ENCODE measurements at places on chromosomes 12 and 14. TPM values are rescaled to one million over a fixed set of nuclear protein-coding genes. Genes with fewer than 3 reads are reported as not detected.

Gene LMO3
- total RNA-seq: 7.1 TPM

DNA sequence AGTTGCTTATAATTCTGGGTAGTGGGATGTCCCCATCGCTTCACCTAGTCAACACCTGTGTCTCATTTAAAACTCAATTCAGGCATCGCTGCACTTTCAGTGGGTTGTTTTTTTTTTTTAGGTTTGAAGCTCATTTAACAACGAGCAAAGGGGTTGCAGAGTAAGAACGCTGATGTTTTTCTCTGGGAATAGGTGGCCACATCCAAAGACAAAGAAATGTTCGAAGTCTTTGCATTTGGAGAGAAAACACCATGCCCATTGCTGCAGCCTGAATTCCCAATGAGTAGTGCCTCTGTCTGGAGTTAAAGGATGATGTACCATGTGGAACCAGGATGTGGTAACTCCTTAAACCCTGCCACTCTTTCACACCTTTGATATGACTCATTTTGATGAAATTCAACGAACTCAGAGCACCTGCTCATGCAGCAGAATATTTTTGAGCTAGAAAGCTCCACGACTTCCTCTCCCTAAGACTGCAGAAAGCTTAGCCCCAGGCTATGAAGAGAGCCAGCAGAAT is 35.1 kb upstream of the BATF start:
- DNase-seq: no peak

DNA sequence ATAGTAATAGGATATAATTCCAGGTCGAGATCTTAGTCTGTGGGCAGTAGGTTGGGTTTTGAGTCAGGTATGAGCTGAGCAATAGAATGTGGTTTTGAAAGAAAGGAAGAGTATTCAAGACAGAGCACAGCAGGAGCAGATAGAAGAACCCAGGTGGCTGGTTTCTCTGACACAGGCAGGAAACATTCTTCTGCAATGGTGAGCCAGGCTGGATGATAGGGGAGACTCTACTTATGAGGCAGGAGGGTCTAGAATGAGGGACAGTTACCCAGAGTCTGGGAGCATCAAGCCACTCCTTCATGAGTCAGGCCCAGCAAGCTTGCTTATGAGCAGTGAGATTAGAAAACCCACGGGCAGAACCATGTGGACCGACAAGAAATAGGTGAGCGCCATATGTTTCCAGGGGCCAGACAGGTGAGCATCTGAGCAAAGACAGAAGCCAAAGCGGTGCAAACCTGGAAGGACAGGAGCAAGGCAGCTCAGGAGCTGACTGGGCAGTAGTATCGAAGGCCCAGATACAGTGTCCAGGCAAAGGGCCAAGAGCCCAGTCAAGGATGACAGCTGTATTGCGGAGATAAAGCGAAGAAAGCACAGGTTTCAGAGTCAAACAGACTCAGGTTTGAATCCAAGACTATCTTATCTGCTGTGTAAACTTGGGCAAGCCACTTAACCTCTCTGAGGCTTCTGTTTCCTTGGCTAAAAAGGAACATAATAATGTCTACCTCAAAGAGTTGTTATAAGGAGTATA is 22.5 kb upstream of the PCNX1 start:
- no peak for DNase-seq

DNA sequence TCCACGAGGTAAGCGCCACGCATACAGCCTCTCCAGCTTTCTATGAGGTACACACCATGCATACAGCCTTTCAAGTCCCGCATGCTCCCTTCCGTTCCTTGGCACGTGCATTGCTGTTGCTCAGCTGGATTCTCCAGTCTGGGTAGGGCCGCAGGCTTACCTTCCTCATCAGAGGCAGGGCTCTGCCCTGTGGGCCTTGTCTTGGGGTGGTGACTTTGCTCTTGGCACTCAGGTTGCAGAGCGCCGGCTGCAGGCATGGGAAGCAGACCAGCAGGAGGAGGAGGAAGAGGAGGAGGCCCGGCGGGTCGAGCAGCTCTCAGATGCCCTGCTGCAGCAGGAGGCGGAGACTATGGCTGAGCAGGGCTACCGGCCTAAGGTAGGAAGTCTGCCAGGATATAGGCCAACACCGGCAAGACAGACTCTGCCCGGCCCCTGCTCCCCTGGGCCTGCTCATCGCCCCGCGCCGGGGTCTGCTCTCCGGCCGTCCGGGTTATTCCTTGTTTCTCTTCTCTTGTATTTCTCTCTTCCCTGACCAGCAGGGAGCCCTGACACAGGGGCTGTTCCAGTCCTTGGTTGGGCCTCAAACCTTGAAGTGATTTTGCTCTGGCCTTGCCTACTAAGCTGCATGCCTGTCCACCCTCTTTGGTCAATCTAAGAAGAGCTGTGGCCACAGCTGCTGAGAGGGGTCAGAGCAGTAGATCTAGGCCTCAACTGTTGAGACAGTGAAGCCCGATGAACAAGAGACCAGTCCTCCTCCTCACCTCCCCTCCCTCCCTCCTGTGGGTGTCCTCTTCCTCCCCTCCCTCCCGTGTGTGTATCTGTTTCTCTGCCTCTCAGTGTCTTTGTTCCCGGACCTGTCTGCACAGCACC is 15.3 kb downstream of the TCHP start:
- DNase-seq: no peak

Gene MYH6
- not detected for total RNA-seq

DNA sequence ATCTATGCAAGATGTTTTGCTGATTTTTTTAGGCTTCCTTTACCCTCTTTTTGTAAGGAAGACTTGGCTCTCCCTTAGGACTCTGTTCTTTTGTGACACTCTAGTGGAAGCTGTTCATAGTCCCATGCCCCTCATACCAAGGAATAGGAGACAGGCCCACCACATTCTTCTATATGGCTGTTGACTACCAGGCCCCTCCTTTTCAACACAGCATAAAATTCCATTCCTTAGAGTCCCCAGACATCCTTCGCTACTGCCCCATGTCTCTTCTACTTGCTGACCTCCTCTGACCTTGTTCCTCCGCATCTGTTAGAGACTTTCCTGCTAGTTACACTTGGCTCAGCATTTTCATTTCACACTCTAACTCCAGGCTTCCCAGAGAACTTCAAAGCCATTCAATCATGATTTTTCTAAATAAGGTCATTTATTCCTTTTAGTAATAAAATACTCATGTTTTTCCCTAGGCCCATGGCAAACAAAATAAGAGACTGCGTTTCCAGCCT is 9.7 kb downstream of the PIK3C2G start:
- DNase-seq: no peak

Gene CFAP73
- total RNA-seq: not detected

DNA sequence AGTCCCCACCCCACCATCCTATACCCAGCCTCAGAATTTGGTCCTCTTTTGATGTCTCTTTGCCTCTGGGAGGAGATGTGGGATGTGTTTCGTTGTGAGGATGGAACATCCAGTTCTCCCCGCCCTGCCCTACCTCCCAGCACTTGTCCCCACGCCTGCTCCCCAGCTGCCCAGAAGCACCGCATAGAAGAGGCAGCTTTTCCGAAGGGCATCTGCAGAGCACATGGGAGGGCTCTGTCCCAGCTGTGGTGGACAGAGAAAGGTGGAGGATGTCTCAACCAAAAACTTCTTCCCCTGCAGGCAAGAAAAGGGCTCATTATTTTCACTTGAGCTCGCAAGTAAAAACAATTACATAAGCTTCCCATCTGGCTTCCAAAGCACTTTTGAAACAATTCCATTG is 302.6 kb downstream of the PCNX1 start:
- DNase-seq: no peak

DNA sequence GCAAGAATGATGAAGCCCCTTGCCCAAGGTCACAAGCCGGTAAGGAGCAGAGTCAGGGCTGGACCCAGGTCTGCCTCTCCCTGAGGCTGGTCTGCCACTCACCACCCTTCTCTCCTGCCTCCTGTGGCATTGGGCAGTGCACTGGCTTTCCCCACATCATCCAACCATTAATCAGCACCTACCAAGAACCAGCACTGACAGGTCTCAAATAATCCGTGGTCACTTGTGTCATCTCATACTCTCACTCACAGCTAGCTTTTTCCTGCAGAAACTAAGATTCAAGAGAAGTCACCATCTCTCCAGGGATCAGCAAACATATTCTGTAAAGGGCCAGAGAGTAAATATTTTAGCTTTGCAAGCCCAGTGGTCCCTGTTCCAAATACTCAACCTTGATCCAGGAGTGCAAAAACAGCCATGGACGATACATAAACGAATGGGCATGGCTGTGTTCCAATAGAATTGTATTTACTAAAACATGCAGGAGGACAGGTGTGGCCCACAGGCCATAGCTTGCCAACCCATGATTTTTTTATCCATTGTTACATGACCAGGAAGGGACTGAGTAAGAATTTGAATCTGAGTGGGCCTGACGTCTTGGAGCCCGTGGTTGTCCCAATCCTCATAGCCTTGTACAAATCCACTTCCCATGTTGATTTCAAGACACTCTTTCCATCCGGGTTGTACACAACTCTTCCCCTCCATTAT is 374.2 kb downstream of the BCL11B start:
- DNase-seq: no peak

Gene CCDC177
- 0.22 TPM for total RNA-seq

Gene MAP1LC3B2
- not detected for total RNA-seq

Gene PRIMA1
- 1.1 TPM for total RNA-seq

DNA sequence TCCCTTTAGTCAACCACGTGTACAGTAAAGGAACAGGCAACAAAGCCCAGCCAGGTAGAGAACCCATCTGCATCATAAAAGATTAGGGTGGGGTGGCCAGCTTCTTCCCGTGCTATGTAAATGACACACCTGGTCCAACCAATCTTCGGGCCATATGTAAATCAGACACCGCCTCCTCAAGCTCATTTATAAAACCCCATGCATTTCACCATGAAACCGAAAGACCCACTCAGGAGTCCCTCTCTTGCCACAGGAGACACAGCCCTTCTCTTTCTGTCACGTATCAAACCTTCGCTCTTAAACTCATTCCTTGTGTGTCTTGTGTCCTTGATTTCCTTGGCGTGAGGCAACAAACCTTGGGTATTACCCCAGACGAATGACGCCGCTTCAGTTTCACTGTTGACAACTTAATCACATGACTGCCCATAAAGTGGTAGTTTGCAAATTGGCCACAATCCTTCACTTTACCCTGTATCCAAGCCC is 59.8 kb upstream of the TBPL2 start:
- no peak for DNase-seq

DNA sequence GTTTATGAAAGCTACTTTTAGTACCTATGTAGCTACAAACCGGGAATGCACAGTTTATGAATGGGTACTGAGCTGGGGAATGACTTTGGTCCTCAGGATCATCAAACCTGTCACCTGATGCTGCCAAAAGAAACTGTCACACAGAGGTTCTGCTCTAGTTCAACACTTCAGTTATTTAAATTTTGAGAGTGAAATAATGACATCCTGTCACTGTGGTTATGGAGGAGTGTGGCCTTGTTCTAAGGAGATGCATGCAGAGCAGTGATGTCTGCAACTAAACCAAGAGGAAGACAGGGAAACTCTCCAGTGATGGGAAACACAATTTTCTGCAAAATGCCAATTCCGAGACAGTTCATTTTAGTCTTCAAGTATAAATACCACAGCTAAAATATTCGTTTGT is 4.8 kb upstream of the AEBP2 start:
- DNase-seq: no peak

DNA sequence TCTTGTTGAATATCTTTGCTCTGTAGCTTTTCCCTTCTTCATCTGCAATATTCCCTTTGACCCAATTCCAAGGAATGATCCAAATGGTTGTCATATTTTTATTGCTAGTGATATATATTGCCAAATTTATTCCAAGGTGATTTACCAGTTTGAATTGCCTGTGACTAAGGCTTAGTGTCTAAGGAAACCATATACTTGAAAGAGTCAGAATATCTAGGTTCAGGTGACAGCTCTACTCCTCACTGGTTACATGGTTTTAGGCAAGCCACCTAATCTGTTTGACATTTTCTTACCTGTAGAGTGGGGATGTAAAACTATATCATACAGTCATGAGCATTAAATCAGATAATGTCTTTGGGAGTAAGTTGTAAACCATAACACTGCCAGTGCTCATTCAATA is 473.8 kb downstream of the NPAS3 start:
- DNase-seq: no peak

- DNase-seq: no peak
These were observed 155.0 kb upstream of the C14orf180 start for GRCh38 chr14:104424406-104425072.

GRCh38 chr12:32618115-32618514 is 61.0 kb upstream of the DNM1L start:
- DNase-seq: no peak

- DNase-seq: no peak
These were observed 4.5 kb downstream of the RASSF8 start for GRCh38 chr12:25962932-25963525.
